Stimulated activated CD4-positive, alpha-beta T cell treated with anti-CD3 and anti-CD28 coated beads, Interleukin-15, amount 100 ng/mL, for 48 hours (primary cell): ENCODE measurements at places on chromosomes 11 and 22.
A peak's percentile ranks its signal among the peaks of the same experiment; 100 is the strongest.

GRCh38 chr11:20610825-20611224 lies 11.4 kb downstream of the SLC6A5 start:
- DNase-seq: no peak

GRCh38 chr11:45803971-45804760 lies 783 bp upstream of the SLC35C1 start:
- peak; percentile 23 for DNase-seq

GRCh38 chr11:108512708-108513107 lies 14.5 kb upstream of the POGLUT3 start:
- no peak for DNase-seq

- no peak for DNase-seq
Measured at GRCh38 chr22:35357883-35358621, 22.8 kb upstream of the HMOX1 start.

DNA sequence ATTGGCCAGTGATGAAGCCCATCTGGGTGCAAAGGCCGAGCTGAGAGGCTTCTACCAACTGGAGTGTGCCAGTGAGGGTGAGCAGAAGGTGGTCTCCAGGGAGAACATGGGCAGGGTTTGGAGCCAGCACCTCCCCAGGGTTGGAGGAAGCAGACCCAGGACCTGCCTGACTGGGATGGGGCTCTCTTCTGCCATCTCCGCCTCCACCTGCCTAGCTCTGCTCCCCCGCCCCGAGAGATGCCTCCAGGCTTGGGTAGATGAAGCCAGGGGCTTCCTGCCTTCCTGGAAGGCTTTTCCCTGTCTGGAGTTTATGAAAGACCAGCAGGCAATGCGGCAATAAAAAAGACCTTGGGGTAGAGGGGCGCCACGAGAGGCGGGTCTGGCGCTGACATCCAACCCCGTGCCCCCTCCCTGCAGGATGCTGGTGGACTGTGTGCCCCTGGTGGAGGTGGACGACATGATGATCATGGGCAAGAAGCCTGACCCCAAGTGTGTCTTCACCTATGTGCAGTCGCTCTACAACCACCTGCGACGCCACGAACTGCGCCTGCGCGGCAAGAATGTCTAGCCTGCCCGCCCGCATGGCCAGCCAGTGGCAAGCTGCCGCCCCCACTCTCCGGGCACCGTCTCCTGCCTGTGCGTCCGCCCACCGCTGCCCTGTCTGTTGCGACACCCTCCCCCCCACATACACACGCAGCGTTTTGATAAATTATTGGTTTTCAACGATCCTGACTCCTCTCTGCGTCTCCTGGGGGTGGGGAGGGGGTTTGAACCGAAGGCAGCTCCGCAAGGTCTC lies 3.3 kb downstream of the SELENOM start:
- no peak for DNase-seq

DNA sequence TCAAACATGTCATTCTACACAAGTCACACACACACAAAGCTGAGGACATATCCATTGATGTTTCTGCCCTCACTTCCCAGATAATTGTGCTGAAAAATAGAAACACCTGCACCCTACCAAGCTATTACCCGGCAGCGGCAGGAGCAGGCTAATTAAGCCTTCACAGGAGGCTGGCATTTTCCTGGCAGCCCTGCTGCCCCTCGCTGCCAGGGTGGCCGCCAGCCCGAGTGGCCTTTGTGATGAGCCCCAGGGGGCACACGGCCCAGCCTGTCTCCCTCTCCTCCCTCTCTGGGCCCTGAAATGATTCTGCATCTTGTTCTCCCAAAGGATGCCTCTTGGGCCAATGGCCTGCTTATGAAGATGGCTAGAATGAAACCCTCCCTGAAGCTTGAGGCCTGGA lies 76.2 kb upstream of the TP53I11 start:
- DNase-seq: no peak

DNA sequence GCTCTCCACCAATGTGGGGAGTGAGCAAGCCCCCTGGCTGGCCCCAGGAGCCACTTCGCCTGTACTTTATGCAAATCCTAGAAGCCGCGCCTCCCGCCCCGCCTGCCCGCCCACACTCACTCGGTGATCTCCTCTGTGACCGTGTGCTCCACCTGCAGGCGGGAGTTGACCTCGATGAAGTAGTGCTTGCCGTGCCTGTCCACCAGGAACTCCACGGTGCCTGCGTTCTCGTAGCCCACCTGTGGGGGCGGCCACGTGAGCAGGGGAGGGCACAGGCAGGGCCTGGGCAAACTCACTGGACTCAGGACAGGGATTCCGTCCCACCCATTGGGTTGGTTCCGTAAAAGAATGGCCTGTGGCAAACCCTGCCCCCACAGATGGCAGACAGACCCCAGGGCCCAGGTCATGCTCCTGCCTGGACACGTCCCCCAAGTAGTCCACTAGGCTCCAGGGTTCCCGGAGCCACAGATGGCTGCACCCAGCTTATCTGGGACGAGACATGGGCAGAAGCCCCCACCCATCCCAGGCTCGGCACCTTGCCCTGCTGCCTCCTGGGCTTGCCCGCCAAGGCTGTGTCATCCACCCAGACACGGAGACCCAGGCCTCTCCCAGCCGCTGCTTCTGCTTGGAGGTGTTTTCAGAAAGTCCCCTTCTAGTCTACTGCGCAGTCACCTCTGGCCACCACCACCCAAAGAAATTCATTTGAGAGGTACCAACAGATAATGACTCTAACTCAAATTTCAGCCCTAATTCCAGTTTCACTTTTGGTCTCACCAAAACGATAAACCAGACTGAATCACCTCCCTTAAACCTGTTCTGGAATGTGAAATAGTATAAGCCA lies 12.1 kb downstream of the LRFN4 start:
- peak; percentile 77 for DNase-seq

DNA sequence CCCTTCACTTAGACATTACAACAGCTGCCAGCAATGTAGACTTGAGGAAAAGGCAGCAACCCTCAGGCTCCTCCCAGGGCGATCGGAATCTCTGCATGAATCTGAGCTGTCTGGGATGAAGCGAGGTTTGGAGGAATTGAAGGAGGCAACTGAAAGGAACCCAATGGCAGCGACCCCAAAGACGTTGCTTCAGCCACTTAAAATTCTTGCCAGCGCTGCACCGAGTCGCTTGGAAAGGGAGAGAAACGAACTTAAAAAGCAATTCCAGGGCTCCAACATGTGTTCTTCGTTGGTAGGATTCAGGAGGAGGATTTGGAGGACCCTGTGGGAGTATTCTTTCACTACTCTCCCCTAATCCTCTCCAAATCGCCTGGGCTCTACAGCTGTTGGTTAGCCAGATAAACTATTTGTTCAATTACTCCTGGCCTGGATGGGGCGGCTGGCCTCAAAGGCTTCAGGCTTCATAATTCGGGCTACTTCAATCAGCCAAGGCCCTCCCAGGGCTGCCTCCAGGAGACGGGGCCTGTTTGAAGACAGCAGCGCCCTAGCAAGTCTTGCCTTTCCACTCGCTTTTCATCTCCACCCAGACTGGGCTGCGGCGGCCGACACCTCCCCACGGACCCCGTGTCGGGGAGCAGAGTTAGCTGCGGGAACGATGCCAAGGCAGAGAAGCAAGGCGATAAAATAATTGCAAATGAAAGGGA lies 72.4 kb upstream of the TMEM45B start:
- no peak for DNase-seq

GRCh38 chr22:50088096-50088495 lies 1.7 kb upstream of the MOV10L1 start:
- DNase-seq: no peak

DNA sequence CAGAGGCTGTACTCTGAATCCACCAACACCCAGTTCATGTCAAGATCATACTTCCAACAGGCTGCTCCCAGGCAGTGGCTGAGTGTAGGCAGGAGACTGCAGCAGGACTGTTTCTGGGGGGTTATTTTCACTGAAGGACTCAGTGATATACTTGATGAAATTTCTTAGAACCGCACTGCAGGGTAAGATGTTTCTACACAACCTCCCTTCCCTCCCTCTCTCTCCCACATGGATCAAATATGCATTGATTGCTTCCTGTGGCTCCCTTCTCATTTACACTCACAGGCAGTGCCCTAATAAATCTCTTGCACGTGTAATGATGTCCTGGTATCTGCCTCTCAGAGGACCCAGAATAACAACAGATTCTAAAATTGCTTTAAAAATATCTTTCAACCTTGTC lies 251.3 kb upstream of the CCDC179 start:
- DNase-seq: no peak

DNA sequence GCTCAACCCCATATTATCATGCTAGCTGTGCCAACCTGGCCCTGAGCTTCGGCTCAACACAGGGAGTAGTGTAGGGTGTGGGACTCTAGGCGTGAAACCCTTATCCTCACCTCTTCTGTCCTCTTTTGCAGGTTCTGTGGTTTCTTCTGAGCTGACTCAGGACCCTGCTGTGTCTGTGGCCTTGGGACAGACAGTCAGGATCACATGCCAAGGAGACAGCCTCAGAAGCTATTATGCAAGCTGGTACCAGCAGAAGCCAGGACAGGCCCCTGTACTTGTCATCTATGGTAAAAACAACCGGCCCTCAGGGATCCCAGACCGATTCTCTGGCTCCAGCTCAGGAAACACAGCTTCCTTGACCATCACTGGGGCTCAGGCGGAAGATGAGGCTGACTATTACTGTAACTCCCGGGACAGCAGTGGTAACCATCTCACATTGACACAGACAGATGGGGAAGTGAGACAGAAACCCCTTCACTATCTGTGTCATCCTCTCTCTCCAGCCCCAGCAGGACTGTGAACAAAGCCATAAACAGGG lies 76.4 kb downstream of the GGTLC2 start:
- DNase-seq: no peak

- no peak for DNase-seq
Measured at GRCh38 chr11:17382046-17382728, 6.3 kb downstream of the KCNJ11 start.

DNA sequence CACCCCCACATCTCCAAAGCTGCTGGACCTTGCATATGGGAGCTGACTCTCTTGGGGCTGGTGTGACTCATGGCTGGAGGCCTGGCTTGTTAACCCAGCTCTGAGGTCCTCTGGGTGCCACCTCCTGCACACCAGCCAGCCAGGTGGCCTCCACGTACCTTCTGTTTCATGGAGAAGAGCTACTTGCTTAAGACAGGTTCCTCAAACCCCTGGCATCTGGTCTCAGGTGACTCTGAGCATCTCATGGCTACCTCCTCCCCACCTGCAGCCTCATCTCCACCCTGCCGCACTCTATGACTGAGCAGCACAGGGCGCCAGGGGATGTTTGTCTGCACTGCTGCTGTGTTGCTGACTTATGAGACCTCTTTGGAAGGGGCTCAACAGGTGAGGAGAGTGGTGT lies 55.7 kb downstream of the BCR start:
- no peak for DNase-seq

DNA sequence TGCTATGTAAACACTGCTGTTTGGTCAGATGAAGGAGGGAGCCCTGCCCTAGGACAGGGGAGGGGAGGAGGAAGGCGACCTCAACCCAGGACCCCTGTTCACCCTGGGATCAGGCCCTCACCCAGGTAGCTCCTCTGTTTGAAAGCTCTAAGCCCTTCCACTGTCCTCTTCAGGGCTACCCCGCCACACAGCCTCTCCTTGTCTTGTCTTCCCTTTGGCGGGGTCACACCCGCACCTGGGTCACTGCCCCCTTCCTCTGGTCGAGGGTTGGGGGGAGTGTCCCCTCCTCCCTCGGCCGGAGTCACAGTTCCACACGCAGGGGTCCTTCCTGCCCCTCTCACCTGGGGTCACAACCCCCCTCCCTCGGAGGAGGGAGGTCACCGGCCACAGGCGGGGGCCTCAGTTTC lies 463 bp upstream of the PTPMT1 start:
- DNase-seq: no peak

- DNase-seq: no peak
Measured at GRCh38 chr11:2551131-2551530, 106.3 kb downstream of the KCNQ1 start.

GRCh38 chr11:3037040-3037944 lies 19.9 kb downstream of the CARS1 start:
- DNase-seq: peak; percentile 33

GRCh38 chr11:58562375-58562800 lies 13.3 kb downstream of the LPXN start:
- DNase-seq: no peak

- DNase-seq: no peak
Measured at GRCh38 chr11:41435531-41435930, 23.9 kb downstream of the LRRC4C start.

GRCh38 chr22:50544746-50545253 lies 899 bp upstream of the KLHDC7B start:
- DNase-seq: no peak

DNA sequence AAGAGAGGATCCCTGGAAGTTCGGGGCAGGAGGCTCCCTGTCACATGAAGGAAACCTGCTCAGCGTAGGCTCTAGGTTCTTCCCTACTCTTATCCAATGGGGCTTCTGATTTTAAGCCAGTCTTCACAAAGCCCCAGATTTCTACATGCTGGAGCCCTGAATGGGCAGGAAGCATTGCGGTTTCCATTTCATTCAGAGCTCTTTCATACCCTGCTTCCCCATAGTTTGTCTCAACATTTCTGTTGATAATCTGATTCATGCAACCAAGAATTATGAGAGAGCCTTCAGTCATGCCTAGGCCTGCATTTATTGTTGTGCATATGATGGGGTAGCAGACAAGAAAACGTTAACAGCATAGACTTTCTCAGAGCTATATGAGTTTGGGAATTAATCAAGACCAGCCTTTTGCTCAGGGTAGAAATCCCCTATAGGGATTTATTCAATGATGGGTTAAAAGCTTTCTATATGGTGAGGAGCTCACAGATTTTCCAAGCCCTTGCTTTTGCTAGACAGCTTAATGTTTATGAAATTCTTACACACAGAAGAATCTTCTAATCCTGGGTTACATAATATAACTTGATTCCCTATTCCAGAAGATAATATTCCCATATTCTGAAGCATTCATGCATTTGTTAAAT lies 15.9 kb downstream of the OR51B4 start:
- no peak for DNase-seq

DNA sequence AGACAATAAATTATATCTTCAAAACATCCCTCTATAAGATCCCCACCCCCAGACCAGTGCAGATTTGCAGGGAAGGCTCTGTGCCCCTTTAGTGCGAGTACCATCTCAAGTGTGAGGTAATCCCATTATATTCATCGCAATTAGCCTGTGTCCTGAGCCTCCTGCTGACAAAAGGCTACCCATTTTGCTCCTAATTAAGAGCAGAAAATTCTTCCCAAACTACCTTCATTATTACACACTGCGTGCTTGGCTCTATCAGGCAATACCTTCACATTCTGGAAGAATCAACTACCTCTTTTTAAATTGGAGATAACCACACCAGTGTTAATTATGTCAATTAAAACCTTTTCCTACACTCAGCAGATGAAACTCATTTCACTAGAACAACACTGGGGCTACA lies 1133.4 kb upstream of the CCDC90B start:
- no peak for DNase-seq

GRCh38 chr11:112017538-112017937 lies 7.7 kb upstream of the DLAT start:
- no peak for DNase-seq

DNA sequence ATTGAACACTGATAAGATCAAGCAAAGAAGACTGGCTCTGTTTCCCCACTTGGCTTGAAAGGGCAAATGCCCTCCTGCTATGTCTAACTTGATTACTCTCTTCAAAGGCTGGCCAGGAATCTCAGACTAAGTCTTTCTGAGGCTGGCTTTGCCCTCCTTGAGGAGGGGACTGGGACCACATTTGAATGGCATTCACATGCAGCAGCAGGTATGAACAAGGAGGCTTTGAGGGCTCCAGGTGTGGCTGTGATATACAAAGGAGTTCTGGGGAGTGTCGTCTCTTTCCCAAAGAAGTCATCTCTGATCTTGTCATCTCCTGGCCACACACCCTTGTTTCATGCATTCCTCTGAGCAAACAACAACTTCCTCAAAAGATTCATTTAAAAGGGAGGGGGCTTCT lies 130.8 kb downstream of the ARL14EP start:
- no peak for DNase-seq
